ENCODE measurements at places on chromosomes 3 and 15.

- no peak for DNase-seq
These were observed 26.0 kb downstream of the DCBLD2 start for GRCh38 chr3:98875535-98875934.

- DNase-seq = no peak
These were observed 1.1 kb upstream of the KPNA1 start for GRCh38 chr3:122515870-122516269.

DNA sequence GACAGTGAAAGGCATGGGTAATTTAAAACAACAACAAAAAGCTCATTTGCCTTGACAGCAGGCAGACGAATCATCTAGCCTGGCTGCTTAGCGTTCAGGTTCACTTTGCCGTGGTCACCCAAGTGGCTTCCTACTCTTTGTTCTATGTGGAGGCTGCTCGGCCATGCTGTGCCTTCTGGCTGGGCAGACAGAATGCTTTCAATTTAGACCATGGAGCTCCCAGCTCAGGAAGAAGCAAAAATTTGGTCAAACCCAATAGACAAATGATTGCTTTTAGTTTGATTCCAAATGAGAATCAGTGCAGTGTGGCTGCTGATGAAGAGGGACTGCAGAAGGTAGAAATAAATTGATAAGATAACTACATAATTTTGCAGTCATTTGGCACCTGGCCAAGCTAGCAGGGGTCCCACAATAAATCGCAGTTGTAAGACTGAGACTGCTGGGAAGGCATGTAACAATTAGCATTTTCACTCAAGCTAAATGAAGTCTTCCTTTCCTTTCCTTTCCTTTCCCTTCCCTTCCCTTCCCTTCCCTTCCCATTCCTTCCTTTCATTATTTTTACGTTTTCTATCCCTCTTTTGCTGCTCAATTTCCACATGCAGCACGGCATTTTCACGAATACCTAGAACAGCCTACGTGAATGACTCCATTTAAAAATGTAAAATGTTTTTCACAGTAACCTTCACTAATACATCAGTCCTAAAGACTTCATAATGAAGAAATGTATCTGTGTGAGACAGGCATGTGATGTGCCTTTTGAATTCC, 360.4 kb upstream of the TGFBR2 start:
- no peak for DNase-seq

- no peak for DNase-seq
These were observed 36.4 kb upstream of the BOC start for GRCh38 chr3:113174801-113175485.

DNA sequence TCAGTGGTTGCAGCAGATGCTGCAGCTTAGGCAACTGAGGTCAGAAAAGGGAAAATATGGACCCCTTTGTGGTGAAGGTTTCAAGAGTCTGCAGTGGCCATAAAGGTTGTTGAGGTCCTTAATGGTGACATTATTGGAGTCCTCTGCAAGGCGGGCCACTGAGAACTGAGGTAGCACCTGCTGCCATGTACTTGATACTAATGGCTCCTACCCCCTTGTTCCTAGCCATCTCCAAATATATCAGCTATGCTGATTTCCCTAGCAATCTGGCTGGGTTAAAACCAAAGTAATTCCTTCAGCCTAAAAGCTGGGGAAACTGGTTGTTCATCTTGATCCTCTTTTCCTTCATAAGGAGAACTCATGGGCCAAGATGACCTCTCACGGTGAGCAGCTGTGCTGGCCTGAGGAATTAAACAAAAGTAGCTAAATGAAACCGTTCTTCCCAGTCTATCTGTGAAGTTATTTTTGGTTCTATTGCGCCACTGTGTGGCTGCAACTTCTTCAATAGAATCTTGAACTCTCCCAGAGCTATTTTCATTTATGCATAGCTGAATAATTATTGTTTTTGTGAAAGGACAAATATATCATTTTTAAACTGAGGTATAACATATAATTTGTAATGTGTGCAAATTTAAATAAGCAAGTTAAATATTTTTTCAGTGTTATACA, 76.1 kb upstream of the PLSCR4 start:
- peak; percentile 47 for DNase-seq

- no peak for DNase-seq
These were observed 77.5 kb upstream of the CNTN3 start for GRCh38 chr3:74691946-74692345.

DNA sequence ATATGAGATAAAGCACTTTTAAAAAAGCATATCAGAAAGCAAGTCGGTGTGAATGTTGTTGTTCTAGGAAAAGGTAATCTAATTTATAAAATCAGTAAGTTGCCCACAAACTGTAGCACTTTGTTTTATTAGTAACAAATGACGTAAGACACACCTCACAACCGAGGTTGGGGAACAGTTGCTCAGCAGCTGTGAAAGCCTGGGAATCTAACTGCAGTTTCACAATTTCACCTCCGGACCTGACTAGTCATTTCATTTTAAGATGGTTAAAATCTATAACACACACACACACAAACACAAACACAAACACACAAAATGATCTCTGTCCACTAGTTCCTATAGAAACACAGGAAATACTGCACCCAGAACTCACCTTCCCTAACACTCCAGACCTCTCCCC, 406.7 kb upstream of the NR2F2 start:
- DNase-seq = no peak

GRCh38 chr15:86773736-86774135, 694.1 kb downstream of the AGBL1 start:
- DNase-seq = no peak

GRCh38 chr3:69330891-69331400, 54.9 kb downstream of the FRMD4B start:
- no peak for DNase-seq

- no peak for DNase-seq
These were observed 25.0 kb downstream of the KCNMB2 start for GRCh38 chr3:178561239-178561638.

- no peak for DNase-seq
These were observed 662 bp upstream of the GLCE start for GRCh38 chr15:69159805-69160140.

- no peak for DNase-seq
These were observed 33.2 kb downstream of the SIDT1 start for GRCh38 chr3:113565555-113565954.

DNA sequence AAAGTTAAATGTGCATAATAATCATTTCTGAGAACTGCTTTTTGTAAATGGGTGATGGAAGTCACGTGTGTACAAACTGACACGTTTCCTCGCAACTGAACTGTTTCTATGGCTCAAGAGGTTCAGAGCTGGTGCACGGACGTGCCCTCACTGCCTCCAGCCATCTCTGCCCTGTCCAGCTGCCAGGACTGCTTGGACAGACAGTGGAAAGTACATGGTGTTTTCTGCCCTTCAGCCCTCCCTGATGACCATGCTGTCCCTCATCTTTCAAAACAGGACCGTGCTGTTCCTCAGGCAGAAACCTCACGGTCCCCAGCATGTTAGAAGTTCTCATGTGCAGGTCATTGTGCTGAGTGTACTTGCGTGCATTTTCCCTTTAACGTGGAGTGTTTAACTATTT, 38.7 kb downstream of the GJD2 start:
- no peak for DNase-seq

GRCh38 chr3:11154953-11155325, 646 bp downstream of the HRH1 start:
- no peak for DNase-seq

DNA sequence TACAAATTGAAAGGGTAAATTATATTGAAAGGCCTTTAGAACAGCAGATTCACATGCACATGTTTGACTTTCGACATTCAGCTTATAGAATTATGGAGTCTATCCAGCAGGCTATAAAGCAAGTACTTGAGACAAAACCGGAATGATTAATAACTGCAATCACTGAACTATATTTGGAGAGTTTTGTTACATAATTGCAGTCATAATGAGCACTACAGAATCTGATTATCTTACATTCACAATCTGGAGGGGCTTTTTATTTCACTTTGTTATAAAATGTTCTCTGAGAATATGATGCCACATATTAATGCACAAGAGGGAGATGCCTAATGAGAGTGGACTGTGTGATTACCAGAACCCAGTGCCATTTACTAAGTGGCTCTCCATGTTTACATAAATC, 64.3 kb downstream of the NSUN3 start:
- DNase-seq = no peak

- no peak for DNase-seq
These were observed 103.7 kb downstream of the CADPS start for GRCh38 chr3:62771331-62772072.
